Renal cortical epithelial cell (primary cell): ENCODE measurements at places on chromosomes 2 and 18.

DNA sequence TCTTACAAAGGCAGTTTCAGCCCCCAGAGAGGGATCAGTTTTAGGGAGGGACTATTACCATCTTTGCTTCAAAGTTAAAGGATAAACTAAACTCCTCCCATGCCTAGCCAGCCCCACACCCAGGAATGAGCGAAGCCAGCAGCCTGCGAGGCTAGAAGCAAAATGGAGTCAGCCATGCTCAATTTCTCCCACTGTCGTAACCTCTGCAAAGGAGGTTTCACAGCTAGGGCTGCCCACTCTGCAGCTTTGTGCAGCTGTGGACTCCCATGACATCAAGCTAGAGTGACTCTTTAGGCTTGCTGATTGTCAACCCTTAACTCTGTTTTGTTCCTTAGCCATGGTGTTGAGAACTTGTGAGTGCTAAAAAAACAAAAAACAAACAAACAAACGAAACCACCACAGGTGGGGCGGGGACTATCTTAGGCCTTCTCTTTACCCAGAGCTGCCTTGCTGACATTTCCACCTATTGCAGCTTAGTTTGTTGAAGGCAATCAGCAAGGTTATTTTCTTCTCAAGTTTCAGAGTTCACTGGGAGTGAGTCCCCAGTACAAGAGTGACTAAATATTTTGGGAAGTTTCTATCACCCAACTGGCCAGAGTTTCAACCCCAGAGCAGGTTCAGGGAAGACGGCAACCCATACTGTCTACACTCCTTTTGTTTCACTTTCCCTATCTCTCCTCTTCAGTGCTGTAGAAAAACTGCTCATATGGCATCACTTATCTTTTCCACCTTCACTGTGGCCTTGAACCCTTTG lies 592.1 kb downstream of the XIRP2 start:
- DNase-seq: no peak

GRCh38 chr2:12816379-12817306 lies 99.9 kb downstream of the TRIB2 start:
- DNase-seq: peak; percentile 62

DNA sequence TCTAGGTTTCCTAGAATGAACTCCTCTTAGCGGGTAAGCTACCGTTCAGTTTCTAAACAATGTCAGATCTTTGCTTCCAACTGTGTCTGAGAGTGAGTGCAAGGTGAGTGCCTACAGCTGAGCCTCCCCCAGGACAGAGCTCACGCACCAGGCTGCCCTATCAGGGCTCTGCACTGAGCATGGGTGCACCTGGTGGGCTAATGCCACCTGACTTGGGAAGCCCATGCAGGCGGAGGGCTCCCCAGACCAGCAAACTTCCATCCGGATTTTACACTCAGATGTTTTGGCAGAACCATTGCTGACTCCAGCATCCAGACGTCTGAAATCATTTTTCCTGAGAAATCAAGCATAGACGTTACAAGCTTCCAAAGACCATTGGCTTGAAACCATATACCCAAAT lies 16.1 kb upstream of the MLPH start:
- DNase-seq: no peak

DNA sequence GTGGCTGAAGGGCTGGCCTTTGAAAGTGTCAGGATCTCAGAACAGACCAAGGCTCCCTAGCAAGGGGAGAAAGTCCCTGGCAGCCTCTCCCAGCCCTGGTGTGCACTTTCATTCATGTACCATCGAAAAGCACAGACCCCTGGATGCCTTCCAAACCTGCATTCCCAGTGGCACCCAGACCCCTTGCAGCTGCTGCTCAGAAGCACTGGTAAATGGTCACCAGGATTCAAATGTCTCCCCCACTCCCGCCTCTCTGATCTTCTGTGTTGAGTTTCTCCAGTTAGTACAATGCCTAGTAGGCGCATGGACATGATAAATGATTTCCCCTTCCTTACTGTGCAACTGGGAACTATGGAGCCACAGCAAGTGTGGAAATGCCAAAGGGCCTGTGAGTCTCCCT lies 180.0 kb downstream of the GLI2 start:
- DNase-seq: no peak

GRCh38 chr2:46615986-46616485 lies 136.7 kb downstream of the TMEM247 start:
- DNase-seq: peak; percentile 6
